Fibroblast of skin of left quadriceps (primary cell): ENCODE measurements at places on chromosomes 2 and 18.

DNA sequence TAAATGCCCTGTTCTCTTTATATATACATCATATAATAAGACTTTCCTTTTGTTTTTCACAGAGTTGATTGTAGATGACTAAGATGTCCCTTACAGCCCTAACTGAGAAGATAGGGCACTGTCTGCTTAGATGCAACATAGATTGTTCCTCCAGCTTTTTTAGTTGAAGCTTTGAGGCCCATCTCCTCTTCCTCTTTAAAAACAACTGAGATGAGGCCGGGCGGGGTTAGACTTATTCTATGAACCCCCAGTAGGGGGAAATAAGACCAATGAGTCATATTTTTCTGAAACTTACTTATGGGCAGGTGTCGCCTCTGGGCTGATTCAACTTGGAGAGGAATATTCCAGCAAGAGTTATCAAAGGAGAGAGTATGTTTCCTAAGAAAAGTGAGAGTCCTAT lies 84.6 kb downstream of the FBXO15 start:
- no peak for DNase-seq

- no peak for DNase-seq
These were observed 136.7 kb downstream of the MBP start for GRCh38 chr18:76995896-76996295.

DNA sequence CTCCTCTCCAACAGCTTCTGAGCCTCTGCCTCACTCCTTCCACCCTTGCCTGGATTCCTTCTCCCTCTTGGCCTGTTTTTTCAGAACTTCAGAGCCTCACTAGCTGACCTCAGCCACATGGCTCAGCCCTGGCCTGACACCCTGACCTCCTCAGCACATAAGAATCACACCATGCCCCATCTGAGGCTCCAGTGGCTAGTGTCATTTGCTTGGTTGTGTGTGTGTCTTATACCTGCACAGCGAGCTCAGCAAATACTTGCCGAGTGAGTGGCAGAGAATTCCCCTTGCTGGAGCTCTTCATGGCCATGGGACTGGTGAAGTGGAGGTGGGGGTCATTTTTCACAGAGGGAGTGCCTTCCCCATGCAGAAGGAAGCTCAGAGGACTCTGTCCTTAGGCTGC lies 70.2 kb downstream of the CELF4 start:
- DNase-seq: no peak

DNA sequence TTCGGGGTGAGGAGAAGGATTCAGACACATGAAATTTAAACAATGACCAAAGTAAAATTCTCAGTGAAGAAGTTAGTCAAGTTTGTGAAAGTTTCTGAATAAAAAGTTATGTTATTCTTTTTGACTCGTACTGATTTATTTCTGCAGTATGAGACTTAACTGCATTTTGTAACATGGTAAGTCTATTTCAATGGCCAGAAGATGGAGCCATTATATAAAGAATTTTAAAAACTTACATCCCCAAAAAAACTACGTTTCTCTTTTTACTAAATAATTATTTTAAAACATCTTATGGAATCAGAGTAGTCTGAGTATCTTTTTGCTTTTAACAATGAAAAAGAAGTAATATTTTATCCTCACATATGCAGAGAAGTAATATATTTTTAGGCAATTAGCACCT lies 51.4 kb upstream of the SCN1A start:
- DNase-seq: no peak

- no peak for DNase-seq
These were observed 42.6 kb downstream of the PXDN start for GRCh38 chr2:1701556-1702185.

DNA sequence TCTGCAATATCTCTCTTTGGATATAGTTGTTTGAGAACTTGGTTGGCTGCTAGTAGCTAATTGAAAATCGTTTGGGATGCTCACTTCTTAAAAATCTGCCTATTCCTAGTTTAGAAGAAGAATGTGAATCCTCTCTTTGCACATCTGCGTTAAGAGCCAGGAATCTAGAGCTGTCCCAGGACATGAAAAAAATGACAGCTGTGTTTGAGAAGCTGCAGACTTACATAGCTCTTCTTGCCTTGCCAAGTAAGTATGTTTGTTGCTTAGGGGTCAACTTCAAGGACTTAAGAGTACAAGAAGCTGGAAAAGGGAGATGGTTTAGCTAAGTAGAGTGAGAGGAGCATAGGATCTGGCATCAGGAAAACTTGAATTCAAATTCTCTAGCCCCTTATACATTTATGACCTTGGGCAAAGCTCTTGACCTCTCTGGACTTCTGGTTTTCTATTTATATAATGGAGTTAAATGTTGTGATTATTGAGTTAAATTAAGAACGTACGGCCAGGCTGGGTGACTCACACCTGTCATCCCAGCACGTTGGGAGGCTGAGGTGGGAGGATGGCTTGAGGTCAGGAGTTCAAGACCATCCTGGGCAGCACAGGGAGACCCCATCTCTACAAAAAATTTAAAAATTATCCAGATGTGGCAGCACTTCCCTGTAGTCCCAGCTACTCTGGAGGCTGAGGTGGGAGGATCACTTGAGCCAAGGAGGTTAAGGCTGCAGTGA lies 55.2 kb upstream of the STON1 start:
- DNase-seq: no peak
